Astrocyte of the hippocampus (primary cell): ENCODE measurements at places on chromosomes 12 and 14.

- DNase-seq = peak; percentile 63
Observed at GRCh38 chr12:84874125-84874824, 38.3 kb downstream of the SLC6A15 start.

GRCh38 chr12:51811203-51812202, 37.0 kb downstream of the FIGNL2 start:
- no peak for DNase-seq

- peak; percentile 59 for DNase-seq
Observed at GRCh38 chr14:54342806-54343205, 54.0 kb upstream of the CDKN3 start.

GRCh38 chr14:68248481-68249255, 429.1 kb downstream of the RAD51B start:
- DNase-seq = peak; percentile 81

GRCh38 chr12:59404109-59404650, 191.6 kb upstream of the SLC16A7 start:
- no peak for DNase-seq

DNA sequence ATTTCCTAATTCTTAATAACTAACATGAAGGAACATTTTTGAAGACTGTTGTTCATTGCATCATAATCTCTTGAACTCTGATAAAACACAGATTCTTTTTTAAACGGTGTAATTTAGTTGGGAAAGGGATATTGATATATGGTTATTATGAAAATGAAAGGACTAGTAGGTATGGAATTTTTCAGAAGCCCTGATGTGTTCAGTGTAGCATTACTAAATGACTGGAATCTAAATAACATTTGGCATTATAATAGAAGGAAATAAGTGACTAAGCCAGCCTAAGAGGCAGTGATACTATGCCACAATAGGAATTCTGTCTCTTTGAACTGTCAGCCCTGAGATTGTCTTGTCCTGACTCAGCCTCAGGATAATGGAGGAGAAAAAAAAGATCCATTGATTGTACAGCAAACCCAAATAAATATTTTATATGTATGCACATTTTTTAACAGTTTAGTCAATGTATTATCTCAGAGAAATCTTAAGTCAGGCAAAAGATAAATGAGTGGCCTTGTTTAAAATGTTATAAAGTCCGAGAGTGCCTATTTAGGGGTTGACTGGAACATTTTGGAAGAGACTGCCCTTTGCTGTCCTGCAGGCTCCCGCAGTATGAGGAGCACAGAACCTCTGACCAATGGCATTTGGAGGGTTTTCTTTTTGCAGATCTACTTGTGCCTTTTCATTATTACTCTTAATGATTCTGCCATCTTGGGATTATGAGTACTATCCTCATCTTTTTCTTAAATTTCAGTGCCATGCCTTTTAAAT, 271.2 kb downstream of the EGLN3 start:
- DNase-seq = peak; percentile 68
